NB4 (cell line): ENCODE measurements at places on chromosomes 3 and 15.

- DNase-seq, result no peak
These were observed 23.1 kb upstream of the HERC1 start for GRCh38 chr15:63856711-63857460.

DNA sequence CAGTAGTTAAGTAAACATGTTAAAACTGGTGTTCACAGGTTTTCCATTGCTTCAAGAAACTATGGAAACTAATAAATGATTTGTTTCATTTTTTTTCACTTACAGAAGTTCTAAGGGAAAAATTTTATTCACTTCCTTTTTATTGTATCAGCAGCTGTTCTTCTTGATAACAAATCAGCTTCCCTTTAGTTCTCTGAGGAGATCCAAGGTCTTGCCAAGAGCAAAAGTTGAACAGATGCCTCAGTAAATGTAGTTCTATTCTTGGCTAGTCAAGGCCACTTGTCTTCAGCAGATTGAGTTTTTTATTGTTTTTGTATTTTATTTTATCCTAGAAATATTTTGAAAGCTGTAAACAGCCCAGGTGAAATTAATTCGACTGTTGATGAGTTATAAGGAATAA, 41.8 kb downstream of the KCNH8 start:
- no peak for DNase-seq

DNA sequence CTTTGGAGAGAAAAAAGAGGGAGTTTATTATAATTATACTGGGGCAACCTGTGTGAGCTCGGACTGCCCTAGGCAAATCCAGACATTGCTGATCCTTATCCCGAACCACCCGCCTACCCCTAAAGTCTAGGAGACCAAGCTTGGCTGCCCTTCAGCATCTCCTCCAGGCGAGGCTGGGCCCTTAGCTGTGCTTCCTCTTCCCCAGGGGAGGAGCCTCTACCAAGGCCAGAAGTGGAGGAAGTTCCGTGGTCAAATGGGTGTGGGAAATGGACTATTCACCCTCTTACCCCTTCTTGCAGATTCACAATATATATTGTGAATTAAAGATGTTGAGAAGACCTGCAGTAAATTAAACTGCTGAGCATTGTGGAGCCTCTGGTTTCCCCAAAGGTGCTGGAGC, 158.3 kb upstream of the HES1 start:
- DNase-seq, result peak; percentile 49

DNA sequence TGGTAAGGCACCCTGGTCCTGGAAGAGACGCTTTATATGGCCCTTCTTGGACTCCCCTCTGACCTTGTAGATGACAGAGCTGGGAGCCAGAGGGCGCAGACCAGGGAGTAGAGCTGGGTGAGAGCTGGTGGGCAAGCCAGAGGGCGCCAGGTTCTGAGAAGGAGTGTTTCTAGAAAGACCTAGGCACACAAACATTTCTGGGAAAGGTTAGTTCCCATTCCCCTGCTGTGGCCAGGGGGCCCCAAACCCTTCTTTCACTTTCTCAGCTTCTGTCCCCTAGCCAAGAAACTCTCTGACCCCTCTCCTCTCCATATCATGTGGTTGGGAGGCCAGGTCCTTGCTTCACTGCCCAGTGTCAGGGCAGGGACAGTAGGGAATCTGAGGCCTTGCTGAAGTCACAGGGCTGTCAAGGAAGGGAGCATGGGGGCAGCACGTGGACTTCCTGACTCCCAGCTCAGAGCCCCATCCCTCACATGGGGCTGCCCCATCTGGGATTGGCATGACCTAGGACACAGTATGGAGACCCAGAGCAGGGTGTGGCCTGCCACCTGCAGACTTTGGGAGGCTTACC, 3.6 kb downstream of the HEMK1 start:
- DNase-seq, result no peak

DNA sequence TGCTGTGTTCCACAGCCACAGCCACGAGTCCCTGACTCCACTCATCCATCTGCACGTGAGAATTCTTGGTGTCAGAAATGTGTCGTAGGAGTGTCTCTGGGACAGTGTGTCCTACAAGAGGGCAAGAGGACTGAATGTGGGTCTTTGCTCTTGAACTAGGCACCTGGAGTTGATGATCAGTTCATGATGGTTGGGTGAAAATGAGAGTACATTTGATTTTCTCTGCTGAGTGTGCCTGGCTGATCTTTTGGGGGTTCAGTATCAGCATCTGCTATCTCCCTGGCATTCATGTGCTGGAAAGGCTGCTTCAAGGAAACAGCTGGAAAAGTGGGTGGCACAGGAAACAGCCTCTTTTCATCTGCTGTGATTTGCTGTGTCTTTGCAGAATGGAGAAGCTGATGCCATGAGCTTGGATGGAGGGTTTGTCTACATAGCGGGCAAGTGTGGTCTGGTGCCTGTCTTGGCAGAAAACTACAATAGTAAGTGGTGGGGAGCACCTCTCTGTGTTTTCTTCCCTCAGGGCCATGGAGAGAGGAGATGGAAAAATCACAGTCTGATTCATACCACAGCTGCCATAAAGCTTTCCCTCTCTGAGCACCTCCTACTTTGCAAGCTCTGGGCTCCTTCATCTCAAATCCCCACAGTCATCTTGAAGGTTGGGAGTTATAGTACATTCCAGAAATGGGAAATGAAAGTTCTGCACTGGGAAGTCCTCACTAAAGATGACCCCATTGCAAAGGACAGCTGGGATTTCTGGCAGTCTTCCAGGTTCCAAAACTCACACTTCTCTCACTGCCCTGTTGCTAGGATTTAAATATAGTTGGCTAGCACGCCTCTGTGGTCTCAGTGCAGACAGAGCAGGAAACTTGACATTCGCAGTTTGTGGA, 17.8 kb downstream of the TF start:
- no peak for DNase-seq

DNA sequence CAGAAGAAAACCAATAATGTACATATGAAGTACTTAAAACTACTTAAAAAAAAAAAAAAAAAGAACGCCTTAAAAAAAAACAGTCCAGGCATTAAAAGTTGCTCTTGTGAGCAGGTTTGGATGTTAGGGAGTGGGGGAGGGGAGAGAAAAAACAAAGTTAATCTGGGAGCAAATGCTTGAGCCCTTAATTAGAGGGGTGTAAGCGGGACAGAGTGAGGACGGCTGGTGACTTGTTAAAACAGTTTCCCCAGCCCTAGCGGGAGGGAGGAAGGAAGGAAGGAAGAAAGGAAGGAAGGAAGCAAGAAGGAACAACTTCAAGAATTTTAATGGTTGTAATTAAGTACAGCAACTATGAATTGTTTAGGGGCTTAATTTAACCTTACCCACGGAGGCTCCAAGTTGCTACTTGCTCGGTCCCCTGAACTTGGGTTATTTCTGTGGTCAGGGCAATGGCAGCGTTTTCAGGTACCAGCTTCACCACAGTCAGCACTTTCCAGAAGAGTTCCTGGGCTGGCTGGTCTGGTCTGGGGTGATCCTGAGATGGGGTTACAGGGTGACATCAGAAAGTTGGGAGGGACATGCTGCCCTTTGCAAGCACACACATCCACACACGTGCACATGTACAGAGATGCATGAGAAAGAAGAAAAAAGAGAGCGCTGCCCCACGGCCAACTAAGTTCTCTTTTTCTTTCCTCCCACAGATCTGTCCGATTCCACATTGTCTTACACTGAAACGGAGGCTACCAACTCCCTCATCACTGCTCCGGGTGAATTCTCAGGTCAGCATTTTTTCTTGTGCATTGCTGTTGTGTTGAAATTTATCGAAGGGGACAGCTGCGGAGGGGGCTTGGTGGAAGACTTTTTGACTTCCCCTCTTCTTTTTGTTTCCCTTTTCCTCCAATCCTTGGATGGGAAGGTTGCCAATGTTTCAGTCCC, 14.0 kb downstream of the SMAD6 start:
- DNase-seq, result no peak

DNA sequence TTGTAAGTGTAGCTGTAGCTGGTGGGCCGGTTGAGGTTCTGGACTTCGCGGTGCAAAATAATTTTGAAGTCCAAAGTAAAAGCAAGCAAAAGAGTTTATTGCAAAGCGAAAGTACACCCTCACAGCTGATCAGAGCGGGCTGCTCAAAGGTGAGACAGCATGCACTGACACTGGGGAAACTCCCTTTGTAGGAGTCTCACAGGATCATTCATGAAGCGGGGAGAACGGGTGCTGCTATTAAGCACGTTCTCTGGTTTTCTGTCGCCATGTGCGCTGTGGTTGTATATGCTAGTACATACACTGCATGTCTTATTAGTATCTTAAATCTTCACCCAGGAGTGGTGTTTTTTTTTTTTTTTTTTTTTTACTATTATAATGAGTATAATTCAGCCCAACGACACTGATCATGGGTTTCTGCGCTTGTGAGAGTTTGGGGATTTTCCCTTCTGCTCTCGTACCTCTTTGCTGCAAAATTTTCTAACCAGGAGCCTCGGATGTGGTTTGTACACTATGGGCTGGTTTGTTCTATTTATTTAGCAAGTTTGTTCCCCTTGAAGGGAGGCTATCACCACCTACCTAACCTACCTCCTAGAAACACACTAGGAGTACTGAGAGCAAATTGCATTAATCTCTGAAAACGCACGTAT, 1.4 kb upstream of the AP4E1 start:
- peak; percentile 52 for DNase-seq

DNA sequence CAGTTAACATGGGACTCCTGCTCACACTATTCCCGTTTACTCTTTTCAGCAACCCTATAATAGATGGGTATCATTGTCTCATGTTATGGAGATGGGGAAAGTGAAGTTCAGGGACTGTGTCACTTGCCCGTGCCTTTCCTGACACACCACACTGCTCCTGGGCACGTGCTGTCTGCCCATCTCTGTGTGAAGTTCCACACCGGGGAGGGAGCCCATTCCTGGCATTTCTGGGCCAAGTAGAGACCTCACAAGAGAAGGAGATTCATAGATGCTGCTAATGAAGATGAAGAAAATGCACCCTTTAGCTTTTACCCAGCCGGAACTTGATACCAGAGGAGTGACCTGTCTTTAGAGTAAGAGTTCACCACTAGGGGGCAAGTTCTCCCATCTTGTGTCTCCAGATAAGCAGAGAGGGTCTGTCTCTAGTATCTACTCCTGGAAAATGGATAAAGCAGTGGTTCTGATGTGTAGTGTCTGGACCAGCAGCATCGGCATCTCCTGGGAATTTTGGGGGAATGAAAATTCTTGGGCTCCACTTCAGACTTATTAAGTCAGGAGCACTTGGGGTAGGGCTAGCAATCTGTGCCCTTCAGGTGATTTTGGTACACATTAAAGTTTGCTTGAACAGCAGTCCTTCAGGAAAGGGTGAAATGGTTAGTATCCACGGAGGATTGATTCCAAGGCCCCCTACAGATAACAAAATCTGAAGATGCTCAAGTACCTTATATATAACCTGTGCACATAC, 2.0 kb upstream of the TOPBP1 start:
- peak; percentile 76 for DNase-seq

- no peak for DNase-seq
These were observed 176.3 kb upstream of the ROPN1 start for GRCh38 chr3:124168271-124168670.

DNA sequence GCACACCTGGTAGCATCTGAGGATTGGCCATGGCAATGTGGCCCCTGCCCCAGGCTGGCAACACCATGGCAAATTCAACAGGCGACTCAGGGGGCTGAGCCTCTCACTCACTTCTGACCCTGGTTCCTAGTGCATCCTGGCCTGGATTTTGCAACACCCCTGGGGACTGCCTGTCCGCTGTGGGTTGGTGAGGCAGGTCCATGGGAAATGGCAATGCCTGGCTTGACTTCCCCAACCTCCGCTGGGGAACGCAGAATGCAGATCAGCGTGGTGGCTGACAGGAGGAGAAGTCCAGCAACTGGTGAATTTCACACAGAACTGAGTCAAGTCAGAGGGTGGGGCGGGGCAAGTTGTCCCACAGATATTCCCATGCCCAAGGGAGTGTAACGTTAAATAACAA, 3.9 kb upstream of the PSTPIP1 start:
- DNase-seq, result peak; percentile 89

DNA sequence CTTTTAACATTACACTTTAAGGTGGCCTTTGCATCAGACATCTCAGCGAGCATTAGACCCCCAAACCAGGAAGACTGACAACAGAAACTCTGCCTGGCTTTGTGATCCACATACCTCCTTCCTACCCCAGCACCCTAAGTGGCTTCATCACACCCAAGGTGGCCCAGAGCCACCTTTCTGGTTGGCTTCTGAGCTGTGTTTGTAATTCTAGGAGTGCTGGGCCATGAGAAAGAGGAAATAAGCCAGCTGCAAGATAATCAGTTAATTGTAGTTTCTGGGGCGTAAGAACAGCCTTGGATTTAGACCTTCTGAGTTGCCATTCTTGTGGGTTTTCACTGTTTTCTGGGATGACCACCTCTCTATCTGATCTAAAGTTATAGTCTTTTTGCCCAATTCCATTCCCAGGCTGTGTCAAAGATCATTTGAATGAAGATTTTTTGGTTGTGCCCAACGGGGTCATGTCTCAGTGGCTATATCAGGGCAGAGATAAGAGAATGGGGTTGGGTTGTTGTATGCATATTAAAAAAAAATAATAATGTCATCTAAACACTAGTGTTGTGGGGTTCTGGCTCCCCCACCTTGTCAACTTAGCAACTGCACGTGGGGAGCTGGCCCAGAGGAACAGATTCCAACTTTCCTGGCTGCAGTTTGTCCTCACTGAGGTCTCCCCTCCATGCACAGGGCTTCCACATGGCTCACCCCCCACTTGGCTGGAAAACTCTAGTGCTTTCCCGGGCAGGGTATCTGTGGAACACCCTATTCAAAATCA, 234.8 kb upstream of the WNT5A start:
- DNase-seq, result peak; percentile 1

GRCh38 chr3:106688464-106688863, 688.8 kb upstream of the CCDC54 start:
- peak; percentile 0 for DNase-seq

DNA sequence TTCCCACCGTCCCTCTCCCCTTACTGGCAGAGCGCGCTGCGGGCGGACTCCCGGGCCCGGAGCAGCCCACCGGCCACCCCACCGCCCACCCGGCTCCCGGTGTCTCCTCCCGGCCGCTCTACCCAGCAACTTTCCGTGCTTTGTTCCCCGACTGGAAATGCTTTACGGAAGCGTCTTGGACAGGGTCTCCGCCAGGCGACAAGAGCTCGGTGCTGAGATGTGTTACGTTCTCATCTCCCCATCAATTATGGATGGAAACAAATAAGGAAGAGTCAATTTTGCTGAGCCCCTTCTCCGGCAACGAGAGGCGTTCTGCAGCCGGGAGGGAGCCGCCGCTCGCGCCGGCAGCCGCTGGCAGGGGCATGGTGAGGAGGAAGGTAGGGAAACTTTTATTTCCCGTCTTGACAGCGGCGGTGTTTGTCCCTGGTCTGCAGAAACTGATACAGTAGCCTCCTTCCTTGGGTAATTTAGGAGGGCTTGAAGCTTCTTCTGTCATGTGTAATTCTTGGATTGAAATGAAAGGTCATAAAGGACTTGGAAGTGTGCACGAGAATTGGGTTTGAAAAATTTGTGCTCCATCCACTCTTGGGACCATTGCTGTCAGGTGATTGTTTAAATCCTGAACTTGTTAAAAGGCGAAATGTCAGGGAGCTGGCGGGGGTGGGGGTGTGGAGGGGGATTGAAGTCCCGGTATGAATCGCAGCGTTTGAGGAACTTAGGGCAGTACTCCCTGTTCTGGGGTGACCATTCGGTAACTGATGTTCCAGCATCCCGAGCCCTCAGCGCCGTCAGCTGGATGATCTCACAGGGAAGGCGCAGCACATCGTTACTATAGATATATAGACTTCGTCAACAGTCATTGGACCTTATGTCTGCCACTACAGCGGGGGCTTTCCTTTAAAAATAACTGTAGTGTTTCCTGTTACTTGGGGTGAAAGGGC, 1.5 kb downstream of the SEMA6D start:
- no peak for DNase-seq
